Stimulated activated CD8-positive, alpha-beta memory T cell treated with anti-CD3 and anti-CD28 coated beads, Interleukin-4, amount 100 ng/mL, for 1 hour (primary cell): ENCODE measurements at places on chromosomes 5 and 9.
A peak's percentile ranks its signal among the peaks of the same experiment; 100 is the strongest.

DNA sequence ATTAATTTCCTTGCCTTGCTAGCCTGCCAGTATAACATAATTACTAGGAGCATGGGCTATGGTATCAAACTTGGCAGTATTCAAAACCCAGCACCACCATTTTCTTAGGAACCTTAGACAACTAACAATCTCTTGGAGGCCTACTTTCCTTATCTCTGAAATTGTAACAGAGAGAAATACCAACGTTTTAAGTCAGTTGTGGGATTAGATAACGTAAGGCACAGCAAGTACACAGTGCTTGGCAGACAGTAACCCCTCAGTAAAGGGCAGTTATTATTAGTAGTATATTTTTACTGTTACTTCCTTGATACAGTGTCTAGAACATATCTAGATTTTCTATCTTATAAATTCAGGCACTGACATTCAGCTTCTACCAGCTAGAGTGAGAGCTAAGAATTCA is 309.6 kb downstream of the ACTL7B start:
- no peak for DNase-seq

DNA sequence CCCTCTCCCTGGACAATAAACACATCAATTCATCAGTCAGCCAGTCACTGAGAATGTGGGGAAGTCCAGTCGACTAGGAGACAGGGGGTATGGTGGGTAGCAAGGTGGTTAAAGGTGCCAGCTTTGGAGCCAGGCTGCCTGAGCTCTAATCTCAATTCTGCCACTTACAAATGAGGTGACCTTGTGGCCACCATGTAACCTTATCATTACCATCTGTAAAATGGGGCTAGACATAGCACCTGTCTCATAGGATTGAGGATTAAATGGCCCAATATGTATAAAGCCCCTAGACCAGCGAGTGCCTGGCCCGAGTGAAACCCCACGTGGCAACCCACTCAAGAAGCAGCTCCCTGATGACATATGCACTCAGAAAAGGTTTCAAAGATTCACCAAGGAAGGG is 73.3 kb upstream of the TBC1D2 start:
- DNase-seq, result no peak

GRCh38 chr9:122370869-122371755 is at the start of gene PTGS1:
TSS of gene PTGS1 (plus strand) at chr9:122371024. CDS start at chr9:122371085, 61 bp downstream.
- no peak for DNase-seq

- DNase-seq, result no peak
These were observed 98.4 kb upstream of the ZNF366 start for GRCh38 chr5:72605632-72606031.

GRCh38 chr5:115892021-115892420 is 50.3 kb downstream of the AP3S1 start:
- DNase-seq, result no peak

GRCh38 chr9:119611565-119611964 is 242.3 kb upstream of the BRINP1 start:
- DNase-seq, result no peak

GRCh38 chr5:158482125-158482524 is 617.6 kb downstream of the EBF1 start:
- DNase-seq, result no peak

GRCh38 chr5:139663207-139664085 is 15.3 kb downstream of the CXXC5 start:
- no peak for DNase-seq

DNA sequence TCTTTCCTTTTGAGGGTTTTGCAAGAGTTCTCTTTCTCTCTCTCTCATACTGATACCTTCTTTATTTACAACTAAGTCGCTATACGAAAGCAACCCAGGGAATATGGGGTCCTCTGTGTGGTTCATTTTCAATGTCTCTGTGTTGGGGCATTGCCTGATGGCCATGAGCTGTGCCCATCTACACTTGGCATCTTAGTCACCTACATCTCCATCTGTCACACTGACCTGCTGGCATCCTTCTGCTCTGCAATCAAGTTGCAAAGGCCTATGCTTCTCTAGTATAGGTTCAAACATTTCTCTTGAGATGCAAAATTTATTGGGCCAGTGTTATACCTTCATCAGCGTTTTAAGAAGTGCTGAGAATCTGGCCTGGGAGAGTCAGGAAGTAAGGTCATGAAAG is 228.2 kb downstream of the MTRR start:
- no peak for DNase-seq

- no peak for DNase-seq
These were observed 262.2 kb downstream of the EFNA5 start for GRCh38 chr5:107408564-107408963.

DNA sequence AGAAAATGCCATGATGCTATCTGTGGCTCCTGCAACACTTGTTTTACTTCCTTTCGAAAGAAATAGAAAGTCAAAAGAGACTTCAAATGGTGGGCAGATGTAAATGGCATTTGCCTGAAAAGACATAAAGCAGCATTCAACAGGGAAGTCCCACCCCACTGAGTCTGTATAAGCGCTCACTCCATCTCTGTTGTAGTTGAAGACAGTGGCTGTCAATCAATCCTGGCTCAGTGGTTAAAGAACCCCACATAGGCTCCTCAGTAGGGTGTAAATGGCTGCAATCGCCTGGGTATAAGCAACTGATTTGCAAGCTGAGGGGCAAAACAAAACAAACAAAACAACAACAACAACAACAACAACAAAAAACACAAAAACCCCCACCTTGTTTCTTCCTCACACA is 158.7 kb downstream of the EFNA5 start:
- no peak for DNase-seq

DNA sequence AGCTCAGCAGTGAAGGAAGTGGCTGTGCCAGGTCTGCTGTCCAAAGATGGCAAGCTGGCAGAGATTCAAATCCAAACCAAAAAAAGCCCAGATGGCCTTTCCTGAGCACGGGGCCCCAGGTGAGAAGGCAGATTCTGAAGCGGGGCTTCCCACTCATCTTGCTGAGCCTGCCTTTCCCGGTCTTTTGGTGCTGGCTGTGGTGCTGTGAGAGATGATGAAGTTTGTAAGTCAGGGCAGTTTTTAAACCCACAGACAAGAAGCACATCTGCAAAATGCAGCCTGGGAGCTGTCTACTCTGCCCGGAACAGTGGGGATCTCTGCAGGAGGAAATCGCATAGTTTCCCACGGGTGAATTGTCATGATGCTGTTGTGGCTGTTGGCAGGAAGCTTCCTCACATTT is 85.0 kb upstream of the IRX4 start:
- no peak for DNase-seq

DNA sequence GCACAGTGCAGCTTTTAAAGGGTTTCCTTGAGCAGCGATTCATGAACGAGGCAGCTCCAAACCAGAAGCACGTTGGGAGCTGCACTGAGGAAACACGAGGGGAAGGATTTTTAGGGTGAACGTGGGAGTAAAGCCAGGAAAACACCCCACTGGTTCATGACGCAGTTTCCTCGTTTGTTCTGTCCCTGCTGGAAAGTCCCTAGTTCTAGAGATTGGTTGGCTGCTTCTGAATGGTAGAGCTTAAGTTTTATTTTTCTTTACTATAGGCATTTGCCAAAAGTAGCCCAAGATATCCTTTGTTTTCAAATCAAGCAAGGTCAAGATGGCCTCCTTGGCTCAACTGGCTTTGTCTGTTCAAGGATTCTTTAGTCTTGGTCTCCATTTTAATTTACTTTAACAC is 116.5 kb upstream of the CACNA1B start:
- no peak for DNase-seq

DNA sequence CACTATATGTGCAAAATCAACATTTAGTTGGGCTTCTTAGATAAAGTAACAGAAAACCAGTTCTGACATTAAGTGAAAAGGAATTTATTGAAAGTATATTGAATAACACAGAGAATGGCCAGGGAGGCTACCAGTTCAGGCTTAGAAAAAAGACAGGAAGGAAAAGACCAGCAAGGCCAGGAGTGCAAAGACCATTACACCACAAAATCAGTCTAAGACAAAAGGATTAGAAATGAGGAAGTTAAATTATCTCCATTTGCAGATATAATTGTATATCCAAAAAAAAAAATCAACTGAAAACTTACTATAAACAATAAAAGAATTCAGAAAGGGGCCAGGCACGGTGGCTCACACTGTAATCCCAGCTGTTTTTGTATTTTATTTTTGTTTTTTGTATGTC is 4.8 kb upstream of the TEX10 start:
- no peak for DNase-seq

- no peak for DNase-seq
These were observed 79.9 kb upstream of the NEURL1B start for GRCh38 chr5:172561151-172561550.

DNA sequence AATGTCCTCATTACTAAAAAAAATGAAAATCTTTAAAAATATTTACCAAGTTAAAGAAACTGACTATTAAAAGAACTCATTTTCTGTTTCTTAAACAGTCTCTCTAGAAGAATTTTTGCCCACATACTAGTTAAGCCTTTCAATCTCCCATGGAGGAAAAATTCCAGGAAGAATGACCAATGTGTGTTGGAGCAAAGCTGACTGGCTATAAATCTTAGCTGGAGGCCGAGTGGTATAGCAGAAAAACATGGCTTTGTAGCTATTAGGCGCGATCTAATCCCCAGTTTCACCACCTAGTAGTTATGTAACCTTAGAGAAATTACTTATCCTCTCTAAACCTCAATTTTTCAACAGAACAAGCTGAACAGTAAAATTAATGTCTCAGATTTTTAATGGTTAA is 135.5 kb upstream of the PRLR start:
- no peak for DNase-seq

- no peak for DNase-seq
These were observed 154.8 kb downstream of the PALM2AKAP2 start for GRCh38 chr9:109934857-109935215.

DNA sequence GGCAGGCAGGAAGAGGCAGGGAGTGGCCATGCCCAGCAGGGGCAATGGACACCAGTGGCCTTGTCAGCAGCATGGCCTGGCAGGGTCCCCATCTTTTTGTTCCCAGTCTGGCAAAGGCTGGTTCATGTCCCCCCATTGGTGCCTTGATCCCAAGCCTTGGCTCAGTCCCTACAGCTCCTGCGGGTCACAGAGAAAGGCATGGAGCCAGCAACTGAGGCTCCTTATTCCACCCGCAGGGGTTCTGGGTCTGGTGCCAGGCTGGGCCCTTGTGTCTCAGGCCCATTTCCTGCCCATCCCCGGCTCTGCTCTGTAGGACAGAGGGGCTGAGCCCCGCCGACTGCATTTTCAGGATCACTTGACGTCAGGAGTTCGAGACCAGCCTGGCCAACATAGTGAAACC is 14.0 kb downstream of the TRIM14 start:
- no peak for DNase-seq

GRCh38 chr5:55737793-55738192 is at the start of gene DDX4:
TSS of gene DDX4 (plus strand) at chr5:55738061. CDS start at chr5:55738964, 903 bp downstream.
- no peak for DNase-seq

- DNase-seq, result peak; percentile 33
These were observed 39.0 kb downstream of the SMARCA2 start for GRCh38 chr9:2053883-2054845.

DNA sequence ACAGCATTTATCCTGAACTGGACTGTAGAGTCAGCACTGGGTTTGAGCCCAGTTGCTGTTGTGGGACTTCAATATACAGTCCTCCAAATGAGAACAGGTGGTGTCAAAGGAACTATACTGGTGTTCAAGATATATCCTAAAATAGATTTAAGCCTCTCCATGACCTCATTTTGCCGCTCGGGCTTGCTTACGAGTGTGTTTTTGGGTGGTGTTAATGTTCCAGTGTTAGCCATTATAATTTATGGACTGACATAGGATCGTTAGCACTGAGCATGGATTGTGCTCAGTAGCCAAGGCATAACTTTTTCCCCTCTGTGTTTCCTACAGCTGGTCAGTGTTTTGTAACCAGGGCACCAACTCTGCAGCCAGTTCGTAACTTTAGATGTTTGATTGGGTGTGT is 306.6 kb downstream of the SPATA31D1 start:
- DNase-seq, result no peak

GRCh38 chr5:140020601-140021177 is 22.4 kb downstream of the NRG2 start:
- DNase-seq, result no peak

GRCh38 chr5:149500922-149501582 is 50.2 kb downstream of the CSNK1A1 start:
- DNase-seq, result no peak

DNA sequence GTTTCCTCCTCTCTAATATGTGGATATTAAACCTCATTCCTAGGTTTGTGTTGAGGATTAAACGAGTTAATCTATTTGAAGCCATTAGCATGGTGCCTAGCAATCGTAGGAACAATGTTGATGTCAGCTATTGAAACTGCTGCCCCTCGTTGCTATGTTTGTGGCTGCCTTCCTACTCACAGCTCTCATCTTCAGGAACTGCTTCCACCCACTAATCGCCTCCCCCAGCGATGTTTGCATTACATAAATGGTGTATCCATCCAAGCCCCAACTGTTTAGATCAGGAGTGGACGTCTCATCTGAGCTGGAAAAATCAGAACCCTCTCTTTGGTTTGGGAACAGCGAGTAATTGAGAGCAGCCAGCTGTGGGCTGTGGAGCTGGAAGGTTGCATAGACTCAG is 416.6 kb downstream of the ARHGEF28 start:
- no peak for DNase-seq

DNA sequence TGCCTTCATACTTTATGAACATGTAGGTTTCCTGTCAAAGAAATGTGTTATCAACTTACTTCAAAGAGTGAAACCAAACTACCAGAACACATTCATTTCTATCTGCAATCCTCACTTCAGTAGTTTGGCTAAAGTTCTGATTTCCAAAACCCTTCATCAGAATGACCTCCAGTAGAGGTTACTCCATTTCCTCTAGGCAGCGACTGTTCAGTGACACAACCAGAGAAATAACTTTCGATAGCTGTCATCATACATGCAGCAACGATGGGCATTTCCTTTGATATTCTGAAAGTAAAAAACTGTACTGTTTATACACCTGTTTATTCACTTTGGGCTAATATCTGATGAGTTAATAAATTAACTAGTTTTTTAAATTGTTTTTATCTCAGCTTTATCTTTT is 532.5 kb upstream of the IZUMO3 start:
- DNase-seq, result no peak

DNA sequence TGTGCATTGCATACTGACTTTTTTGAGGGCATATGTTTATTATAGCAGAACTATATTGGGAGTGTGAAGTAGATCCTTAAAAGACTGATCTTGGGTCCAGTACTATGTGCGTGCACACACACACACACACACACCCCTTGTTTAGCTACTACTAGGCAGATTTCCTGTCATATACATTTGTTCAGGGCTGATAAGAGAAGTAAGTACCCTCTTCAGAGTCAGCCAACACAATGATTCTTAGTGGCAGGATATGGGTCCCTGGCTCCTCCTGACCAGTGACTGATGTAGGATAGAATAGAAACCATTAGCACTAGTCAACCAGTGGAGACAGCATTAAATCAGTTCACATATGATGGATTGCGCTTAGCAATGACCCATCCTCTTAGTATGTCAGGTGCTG is 76.2 kb upstream of the MIER3 start:
- DNase-seq, result no peak
